ENCODE measurements at places on chromosomes 6 and 20.

GRCh38 chr20:1166948-1167720 is 17.6 kb downstream of the TMEM74B start:
- no peak for DNase-seq

DNA sequence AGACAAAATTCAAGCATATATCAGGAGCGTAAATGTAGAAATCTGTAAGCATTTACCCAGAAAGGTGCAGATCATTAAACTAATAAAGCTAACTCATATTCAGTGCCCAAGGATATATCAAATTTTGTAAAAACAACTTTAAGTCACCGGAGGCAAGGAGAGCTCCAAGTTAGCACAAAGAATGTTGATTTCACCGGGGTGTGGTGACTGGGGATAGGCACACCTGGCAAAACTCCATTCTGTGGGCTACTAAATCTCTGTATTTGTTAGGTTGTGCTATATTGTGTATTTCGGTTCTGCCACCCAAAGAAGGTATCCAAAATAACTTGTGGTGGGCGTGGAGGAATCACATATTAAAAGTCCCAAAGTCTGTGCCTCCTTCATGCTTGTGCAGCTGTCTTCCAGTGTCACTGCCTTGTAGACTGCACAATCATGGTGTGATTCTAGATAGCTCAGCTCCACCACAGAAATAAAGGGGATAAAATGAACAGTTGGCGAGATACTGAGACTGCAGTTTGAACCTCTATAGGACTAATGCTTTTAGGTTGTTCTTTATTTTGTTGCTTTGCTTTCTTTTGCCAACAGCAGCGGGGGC is 111.6 kb downstream of the GMDS start:
- DNase-seq = no peak

DNA sequence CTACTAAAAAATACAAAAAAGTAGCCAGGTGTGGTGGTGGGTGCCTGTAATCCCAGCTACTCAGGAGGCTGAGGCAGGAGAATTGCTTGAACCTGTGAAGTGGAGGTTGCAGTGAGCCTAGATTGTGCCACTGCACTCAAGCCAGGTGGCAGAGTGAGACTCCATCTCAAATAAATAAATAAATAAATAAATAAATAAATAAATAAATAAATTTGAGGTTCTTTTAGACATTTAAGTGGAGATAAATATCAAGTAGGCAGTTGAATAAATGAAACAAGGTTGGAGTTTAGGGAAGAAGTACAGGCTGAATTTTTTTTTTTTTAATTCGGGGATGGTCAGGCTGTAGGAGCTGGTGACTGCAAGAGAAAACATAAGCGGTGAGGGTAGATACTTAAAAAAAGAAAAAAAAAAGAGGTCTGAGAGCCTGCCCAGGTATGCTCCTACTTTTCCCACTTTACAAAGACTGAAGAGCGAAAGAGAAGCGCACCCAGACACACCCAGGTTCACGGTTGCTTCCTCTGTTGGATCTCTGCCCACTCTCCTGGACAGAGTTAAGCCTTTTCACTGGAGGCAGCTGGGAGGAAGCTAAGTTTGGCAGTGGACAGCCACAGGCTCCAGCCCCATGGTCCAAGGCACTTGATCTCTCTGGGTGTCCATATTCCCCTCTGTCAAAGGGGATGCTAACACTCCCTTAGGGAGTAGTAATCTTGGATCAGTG is 100.9 kb upstream of the PRDM1 start:
- no peak for DNase-seq

- no peak for DNase-seq
Measured at GRCh38 chr6:170234419-170234818, 56.5 kb downstream of the DLL1 start.

- DNase-seq = no peak
Measured at GRCh38 chr6:70849348-70850069, 107.4 kb downstream of the B3GAT2 start.

GRCh38 chr6:154632119-154632518 is 101.1 kb upstream of the SCAF8 start:
- DNase-seq = no peak

DNA sequence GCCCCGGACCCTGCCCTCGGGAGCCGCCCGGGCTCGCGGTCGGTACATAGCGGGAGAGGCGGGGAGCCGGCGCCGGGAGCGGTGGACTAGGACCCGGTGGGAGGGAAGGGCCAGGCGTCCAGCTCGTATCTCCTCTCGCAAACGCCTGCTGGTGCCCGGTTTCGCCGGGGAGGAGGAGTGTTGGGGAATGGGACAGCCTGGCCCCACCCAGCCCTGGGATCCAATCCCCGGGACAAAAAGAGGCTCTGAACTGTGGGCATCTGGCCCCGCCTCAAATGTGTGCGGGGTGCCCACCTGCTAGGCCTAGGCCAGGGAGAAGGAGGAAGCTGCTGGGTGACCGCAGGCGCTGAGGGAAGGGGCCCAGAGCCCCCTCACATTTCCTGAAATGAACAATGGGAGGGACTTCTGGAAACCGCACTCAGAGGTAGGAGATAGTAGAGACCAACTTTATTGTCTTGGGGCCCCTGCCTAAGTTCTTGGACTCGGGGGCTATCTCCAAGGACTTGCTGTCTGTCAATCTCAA is at the start of gene KCNK17:
Gene KCNK17, minus strand, starts transcription at position 147 of the 523 bp plus-strand sequence. Its CDS starts 99 bp downstream, at position 48.
- DNase-seq = no peak

DNA sequence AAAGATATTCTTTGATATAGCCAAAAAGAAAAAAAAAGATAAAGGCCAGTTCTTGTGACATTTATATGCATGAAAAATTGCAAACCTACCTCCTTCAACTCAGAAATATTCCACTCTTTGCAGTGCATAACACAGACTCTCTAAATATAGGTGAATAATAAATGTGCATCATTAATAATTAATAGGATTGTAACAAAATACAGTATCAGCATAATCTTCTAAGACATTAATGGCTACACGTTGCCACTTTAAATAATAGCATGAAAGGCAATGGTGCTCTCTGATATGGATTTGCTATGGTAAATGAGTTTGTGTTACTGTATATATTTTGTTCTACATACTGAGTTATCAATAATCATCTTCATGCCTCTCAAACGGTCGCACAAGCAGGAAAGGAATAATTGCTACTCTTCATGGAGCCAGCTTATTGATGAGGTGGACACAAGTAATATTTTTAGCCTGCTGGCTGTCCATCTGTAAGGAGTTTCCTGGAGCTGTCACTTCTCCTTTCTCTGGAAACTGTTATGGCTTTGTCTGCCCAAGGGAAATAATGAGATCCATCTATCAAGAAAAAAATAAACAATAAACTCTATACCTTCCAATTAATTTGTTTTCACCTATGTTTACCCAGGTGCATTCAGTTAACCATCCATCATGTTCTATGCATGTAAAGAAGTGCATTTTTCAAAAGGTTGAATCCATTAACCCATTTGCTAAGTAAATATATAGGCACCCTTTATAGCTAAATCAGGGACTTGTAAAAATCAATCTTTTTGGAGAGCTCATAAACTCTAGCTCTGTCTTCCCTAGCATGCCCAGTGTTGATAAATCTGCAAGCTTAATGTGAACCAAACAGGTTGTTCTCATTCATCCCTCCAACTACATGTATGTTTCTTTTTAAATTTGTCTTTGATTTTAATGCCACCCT is 253.0 kb downstream of the NKAIN2 start:
- DNase-seq = no peak

GRCh38 chr6:105628156-105628860 is 225.4 kb upstream of the PREP start:
- no peak for DNase-seq

DNA sequence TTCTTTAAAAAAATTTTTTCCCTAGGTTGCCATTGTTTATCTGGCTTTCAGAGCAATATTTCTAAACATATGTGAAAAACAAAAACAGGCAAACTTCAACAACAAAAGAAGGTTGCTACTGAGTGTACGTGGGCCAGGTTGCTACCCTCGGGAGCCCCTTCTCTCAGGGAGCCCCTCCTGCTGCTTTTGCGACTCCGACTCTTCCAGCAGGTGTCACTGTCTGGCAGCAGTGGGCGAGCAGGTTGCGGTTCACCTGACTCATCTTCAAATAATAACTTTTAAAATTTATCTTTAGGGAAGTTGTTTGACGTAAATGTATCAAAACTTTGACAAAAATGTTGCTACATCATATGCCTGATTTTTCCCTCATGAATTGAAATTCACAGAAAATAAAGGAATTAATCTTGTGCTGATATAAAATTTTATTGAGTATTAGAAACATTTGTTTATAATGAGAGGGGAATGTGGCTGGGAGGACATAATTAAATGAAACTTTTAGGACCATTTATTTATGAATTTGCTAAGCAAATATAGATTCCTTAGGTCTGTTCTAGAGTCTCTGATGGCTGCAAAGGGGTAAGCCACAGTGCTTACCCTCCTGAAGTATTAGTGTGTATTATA is 138.8 kb downstream of the HIVEP1 start:
- no peak for DNase-seq

DNA sequence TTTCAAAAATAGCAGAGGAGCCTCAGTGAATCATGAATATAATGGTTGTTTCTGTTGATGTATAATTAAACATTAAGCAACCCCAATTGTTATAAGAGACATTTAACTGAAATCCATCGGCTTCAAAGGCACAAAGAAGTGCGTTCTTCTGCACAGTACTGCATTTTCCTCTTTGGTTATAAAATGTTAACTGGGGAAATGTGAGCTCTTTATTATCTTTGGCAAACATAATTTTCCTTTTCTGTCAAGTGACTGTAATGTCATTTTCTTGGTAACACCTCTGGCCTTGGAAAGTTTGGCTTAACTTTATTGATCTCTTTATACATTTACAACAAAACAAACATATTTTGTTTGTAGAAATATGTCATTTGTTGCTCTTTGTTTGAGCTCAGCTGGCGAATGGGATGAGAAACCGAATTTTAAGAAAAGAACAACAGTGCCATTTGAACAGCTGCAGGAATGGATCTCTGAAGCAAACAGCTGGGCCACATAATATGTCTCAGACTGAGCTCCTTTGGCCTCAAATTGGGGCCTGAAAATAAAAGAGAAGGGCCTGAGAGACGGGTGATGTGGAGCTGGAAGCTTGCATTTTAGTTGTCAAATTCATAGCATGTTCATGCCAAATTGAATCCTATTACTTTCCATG is 427.0 kb upstream of the SPTLC3 start:
- DNase-seq = no peak

GRCh38 chr20:11881449-11881848 is 36.2 kb upstream of the BTBD3 start:
- no peak for DNase-seq

DNA sequence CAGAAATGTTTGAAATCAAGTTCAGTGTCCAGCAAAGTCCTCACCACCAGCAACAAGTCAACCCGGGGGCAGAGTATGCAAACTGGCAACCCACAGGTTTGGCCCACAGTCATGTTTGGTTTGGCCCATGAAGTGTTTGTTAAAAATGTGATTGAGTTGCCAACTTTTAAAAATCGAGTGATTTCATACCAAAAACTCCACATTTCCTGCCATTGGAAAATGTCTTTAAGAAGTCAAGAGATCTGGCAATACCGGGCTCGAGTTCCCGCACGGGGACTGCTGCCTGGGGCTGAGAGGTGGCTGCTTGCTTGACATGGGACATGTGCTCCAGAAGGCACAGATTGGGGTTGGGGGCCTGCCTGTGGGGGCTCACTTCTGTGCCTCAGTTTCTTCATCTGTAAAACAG is 36.1 kb downstream of the PREX1 start:
- DNase-seq = no peak

DNA sequence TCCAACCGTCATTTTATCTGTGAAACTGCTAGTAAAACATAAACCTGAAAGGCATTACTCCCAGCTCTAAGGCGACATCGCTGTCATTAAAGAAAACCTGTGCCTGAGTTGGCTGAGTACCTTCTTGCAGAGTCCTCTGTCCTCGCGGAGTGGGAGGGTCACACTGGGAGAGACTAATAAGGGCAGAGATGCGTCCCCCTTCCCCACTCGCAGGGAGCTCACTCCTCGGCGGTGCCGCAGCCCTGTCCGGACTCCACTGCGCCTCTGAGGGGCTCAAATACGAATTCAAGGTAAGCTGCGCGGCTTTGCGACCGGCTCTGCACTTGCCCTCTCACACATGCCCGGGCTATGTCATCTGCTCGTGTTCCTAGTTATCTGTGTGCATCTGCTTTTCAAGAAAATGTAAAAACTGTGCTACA is at the start of gene COL19A1:
Gene COL19A1, plus strand, starts transcription at position 206 of the 419 bp plus-strand sequence. CDS start 13,012 bp downstream, outside the sequence.
- DNase-seq = peak; percentile 3

GRCh38 chr6:32113386-32114352 is 4.5 kb upstream of the TNXB start:
- no peak for DNase-seq

GRCh38 chr6:154402081-154402780 is 45.6 kb upstream of the IPCEF1 start:
- DNase-seq = no peak

DNA sequence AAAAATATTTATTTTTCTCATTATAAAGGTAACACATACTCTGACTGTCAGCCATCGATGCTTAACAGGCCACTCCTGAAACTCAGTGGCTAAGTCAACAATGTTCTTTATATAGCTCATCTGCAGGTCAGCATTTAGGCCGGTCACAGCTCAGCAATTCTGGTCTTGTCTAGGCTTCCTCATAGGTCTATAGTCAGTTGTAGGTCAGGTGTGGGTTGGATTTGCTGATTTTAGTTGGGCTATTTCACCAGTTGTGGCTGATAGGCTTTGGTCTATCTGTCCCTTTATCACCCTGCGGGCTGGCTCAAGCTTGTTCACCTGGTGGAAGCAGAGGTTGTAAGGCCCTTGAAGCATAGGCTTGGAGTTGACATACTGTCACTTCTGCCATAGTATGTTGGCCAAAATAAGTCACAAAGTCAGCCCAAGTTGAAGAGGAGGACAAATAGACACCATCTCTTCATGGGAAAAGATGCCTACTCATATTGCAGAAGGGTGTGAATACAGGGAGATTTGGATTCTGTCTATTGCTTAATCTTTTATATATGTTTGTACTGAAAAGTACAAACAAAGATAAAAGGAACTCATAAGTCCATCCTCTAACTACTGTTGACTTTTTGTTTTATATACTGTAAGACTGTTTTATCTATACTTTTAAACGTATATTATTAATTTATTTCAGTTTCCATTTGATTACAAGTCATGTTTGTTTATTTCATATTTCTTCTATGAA is 75.0 kb downstream of the BCKDHB start:
- DNase-seq = no peak

- no peak for DNase-seq
Measured at GRCh38 chr20:7291323-7291943, 523.9 kb downstream of the BMP2 start.

DNA sequence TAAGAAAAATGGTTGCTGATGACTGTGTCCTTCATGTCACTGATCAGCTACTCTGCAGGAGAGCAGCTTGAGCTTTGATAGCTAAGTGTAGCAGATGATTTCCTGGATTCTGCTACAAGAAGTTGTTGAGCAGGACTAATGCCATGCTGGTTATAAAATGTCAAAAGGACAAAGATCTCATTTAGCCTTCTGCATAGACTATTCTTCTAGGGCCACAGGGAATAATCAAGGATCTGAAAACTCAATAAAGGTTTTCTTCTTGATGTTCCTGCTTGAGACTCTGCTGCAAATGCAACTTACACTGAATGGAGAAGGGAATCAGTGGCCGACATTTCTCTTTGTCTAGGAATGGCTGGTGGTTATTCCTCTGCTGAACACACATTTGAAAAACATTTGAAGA is 360.3 kb upstream of the PTCHD4 start:
- DNase-seq = no peak

GRCh38 chr20:59515013-59515905 is 89.1 kb upstream of the PHACTR3 start:
- no peak for DNase-seq

All from stimulated activated CD4-positive, alpha-beta T cell treated with anti-CD3 and anti-CD28 coated beads, Interleukin-15, amount 100 ng/mL, for 1 hour (primary cell).